Nucleus accumbens (tissue), 56 donors: ENCODE measurements at places on chromosomes 4 and X.

- DNase-seq: no peak
Measured at GRCh38 chrX:110210417-110211139, 107.3 kb downstream of the AMMECR1 start.

GRCh38 chrX:39581411-39581810 lies 516.3 kb downstream of the BCOR start:
- no peak for DNase-seq

DNA sequence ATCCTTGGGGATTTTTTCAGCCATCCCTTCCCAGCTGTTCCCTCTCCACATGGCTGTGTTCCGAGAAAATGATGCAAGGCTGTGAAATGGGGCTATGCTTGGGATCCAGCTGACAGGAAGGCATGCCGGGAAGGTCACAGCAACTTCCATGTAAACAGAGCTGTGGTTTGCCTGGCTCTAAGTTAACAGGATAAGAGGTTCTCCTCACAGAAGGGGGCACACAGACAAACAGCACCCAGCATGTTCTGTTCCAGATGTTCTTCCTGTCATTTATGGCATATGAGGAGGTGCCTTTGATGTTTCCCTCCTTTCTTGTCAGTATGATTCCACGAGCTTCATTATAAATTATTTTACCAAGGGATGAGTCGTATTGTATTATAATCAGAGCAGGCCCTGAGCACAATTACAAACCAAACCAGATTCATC lies 220.7 kb downstream of the ANTXR2 start:
- no peak for DNase-seq

- DNase-seq: no peak
Measured at GRCh38 chrX:40006106-40007017, 91.4 kb downstream of the BCOR start.

GRCh38 chrX:114619874-114620273 lies 36.0 kb downstream of the HTR2C start:
- no peak for DNase-seq

DNA sequence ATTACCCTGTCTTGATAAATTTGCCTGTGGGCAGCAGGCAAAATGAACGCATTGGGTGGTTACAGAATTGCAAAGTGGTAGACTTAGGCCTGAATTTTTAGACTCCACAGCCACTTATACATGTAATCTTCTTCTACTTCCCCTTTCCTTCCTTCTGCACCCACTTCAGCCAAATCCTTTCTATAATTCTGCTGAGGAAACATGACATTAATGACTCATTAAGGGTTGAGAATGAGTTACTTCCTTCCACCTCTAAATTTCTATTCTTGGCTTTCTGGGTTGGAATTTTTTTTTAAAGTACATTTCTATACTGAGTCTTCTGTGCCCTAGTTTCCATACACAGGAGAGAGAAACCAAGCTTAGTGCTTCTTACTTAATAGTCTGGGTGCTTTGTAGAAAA lies 10.1 kb downstream of the PAPSS1 start:
- DNase-seq: no peak

DNA sequence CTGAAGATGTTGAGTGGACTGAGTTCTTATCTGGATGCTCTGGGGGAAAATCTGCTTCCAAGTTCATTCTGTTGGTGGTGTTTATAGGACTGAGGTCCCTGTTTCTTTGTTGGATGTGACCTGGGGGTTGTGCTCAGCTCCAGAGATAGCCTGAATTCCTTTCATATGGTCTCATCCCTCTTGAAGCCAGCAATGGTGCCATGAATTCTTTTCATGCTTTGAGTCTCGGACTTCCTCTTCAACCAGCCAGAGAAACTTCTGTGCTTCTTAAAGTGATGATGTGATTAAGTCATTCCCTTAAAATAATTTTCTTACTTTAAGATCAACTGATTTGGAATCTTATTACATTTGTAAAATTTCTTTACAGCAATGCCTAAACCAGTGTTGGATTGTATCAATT lies 233.8 kb upstream of the UGT8 start:
- DNase-seq: no peak

DNA sequence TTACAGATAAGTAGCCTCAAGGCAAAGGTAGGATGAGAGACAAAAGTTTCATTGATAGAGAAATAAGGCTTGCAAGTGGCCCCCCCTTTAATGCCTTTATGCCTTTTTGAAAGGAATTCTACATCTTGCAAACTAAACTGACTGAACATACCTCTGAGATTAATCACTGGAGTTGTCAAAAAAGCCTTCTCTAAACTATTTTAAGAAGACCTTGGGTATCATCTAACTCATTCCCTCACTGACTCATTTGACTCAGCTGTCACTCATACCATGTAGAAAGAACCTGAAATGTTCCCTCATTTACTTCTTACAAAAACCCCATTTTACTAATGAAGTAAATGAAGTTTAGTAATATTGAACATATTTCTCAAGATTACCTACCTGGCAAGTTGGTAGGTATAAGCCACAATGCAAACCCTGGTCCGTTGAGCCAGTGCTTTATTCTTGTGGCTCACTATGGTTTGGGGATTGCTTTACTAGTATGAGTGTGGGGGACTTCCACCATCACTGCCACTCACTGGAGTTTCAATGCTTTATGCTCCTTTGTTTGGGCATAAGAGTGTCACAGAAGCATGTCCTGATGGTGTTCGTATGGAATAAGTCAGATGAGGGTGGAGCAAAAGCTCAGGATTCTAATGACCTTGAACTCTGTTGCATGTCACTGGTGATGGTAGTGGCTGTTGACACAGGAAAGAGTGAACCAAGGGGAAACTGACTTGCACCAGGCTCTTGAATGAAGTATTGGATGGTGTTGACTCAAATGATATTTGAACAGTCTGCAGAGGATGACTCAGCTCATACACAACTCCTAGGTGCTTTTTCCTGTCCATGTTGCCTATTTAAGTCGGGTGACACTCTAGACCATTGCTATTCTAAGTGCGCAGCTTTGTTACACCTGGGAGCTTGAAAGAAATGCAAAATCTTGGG lies 305.5 kb upstream of the EMCN start:
- DNase-seq: no peak

GRCh38 chrX:150503898-150504219 lies 64.6 kb upstream of the MTM1 start:
- DNase-seq: no peak

GRCh38 chr4:83436680-83437079 lies 18.9 kb downstream of the HELQ start:
- DNase-seq: no peak

DNA sequence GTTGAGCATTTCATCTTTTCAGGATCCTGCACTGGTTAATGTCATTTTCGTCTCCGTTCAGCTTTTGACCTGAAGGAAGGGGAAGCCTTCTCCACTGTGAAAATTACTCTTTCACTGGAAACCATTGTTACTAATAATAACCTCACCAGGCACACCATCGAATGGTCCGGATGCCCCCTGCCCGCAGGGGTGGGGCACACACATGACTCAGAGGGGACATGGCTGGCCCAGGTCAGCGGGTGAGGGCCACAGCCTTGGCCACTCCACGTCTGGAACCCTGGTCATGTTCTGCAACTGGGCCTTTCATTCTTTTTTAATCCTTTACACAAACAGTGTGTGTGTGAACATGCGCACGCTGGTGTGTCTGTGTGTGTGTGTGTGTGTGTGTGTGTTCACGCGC lies 191.8 kb downstream of the BCOR start:
- DNase-seq: no peak

DNA sequence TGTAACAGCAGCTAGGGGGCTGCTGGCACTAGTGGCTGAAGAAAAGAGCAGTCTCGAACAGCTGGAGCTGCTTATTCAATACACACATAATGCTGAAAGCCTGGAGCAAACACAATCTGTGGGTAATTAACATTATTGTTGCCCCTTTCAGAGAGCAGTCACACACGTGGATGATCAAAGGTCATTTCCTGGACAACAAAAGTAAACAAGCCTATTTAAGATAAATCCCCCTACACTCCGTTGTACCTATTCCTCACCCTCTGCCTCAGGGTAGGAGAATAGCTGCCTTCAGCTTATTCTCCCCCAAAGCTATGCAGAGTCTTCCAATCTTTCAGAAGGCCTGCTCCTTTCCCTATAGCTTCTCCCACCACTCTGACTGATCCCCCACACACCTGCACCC lies 803.9 kb downstream of the C4orf33 start:
- no peak for DNase-seq

GRCh38 chr4:108361886-108362285 lies 193.2 kb upstream of the LEF1 start:
- DNase-seq: no peak

- no peak for DNase-seq
Measured at GRCh38 chrX:34764852-34765361, 107.8 kb upstream of the TMEM47 start.

GRCh38 chr4:183985786-183986185 lies 80.7 kb downstream of the STOX2 start:
- DNase-seq: no peak
